Substantia nigra (tissue), 51 donors: ENCODE measurements at places on chromosomes 6 and 20.

DNA sequence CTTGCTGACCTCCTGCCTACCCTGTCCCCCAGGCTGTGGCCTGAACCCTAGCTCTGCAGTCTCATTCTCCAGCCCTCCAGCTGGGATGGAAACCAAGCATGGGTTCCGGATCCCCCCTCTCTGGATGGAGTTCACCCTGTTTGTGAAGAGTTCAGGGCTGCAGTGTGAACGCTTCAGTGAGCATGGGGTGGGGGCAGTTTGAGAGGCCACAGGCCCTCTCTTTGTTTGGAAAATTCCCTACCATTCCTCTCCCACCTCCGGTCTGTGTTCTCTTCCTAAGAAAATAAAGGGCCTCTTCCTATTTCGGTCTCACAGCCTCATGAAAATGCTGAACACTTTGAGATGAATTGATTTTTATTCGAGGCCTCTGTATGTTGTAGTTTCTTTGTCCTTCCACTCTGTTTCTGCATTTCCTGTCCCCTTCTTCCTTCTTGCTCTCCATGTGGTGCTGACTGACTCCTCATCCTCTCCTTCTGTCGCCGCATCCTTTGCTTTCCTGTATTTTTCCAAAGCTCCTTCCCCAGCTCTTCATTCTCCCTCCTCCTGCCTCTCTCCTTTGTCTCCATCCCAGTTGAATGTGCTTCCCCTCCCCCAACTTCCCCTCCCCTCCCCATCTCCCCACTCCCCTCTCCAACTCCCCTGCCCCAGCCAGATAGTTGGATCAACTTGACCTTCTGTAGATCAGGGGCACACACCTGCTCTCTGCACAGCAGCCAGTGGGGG, 2.4 kb upstream of the KCNK5 start:
- no peak for DNase-seq

DNA sequence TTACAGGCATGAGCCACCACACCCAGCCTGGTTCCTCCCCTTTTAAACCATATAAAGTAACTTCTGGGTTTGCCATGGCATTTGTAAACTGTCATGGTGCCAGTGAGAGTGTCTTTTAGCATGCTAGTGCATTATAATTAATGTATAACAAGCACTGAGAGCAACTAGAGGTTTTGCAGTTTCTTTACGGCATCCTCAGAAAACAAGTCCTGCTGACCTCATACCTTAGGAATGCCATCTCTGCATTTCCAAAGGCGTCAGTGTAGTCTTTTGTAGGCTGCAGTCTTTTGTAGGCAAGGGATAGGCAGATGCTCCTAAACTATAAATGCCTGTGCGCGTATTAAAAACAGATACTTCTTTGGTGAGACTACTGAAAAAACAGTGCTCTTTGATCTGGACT, 75.0 kb upstream of the EZR start:
- DNase-seq = no peak

DNA sequence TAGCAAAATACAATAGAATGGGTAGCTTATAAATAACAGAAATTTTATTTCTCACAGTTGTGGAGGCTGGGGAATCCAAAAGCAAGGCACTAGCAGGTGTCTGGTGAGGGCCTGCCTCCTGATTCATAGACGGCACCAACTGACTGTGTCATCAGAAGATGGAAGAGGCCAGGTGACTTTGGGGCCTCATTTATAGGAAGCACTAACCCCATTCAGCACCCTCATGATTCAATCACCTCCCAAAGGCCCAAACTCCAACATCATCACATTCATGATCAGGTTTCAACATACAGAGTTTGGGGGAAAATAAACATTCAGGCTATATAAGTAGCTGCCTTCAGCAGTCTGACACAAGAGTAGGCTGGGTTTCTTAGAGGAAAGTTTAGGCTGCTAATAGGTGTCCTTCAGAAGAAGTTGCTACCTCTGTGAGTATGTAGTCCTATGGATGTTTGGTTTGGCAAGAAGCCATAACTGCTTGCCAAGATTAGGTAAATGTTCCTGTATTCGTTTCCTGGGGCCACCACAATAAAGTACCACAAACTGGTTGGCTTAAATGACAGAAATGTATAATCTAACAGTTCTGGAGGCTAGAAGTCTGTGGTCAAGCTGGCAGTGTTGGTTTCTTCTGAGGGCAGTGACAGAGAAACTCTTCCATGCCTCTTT, 48.8 kb downstream of the NT5E start:
- DNase-seq = no peak

- no peak for DNase-seq
Measured at GRCh38 chr6:11920566-11920965, 91.5 kb upstream of the HIVEP1 start.

DNA sequence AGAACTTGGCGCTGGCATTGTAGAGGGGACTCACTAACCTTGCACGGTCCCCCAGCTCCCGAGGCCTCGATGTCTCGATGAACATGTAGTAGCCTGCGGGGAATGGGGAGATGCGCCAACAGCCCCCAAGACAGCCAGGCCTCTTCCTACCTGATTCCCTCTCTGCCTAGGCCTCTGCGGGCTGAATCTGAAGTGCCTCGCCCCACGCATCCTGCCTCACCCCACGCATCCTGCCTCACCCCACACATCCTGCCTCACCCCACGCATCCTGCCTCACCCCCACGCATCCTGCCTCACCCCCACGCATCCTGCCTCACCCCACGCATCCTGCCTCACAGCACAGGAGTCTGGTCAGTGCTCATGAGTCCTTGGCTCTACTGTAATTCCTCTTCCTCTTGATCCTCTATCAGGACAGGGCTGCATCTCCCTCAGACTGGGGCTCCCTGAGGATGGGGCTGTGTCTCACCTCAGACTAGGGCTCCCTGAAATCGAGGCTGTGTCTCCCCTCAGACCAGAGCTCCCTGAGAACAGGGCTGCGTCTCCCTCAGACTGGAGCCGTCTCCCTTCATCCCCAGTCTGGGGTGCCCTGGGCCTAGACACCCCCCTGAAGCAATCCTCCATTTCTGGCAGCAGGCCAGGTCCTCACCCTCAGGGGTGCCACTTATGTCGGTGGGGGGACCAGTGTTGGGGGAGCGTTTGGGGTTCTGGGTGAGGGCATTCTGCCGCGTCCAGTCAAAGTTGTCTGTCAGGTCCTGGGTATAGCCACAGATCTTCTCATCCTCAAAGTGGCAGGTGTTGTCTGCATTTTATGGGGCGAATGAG, 53.6 kb downstream of the MDGA1 start:
- no peak for DNase-seq

DNA sequence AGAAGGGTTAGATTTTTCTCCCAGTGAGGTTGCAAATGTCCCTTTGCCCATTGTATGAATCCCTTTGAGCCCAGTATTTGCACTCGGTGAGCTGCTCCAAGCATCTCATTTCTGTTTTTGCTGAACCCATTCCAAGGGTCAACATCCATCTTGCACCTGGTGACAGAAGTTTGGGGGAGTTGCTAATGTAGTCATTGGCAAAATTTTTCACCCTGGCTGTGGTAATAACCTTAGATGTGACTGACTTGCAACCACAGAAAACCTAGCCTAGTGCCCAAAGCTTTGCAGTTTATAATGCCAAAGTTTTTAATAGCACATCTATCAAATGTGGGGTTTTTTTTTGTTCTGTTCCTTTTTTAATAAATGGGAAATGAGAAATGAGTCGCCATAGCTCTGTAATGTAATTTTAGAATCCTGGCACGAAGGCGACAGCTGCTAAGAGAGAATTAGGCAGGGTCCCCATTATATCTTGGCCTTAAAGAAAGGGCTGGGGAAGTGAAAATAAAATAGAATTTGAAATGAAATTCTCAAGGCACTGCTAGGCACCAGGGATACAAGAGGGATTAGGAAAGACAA, 682.8 kb downstream of the KIF16B start:
- DNase-seq = no peak

DNA sequence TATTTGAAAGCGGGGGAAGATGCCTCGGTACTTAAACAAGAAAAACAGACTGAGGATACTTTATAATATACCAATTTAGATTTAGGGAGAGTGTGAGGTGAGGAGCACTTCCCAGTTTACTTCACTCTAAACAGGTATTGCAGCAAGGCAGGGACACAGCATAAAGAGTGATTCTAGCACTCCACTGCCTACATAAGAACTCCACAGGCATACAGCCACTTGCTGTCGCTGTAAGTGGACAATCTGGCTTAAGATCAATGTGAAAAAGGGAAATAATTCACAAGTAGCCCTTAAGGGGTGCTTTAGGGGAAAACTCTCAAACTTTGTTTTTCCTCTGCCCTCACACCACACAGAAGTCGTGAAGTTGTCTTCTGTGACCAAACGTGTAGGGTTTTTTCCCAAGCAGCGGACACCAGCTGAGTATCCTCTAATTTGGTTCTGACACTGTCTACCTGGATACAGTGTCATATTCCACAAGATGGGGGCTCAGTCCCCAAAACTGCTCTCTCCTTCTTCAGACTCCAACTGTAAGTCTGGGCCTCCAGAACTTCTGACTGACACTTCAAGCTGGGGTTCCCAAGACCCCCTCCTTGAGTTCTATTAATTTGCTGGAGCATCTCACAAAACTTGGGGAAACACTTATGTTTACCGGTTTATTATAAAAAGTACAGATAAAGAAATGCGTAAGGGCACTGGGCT, 9.3 kb downstream of the ADNP start:
- DNase-seq = no peak

- no peak for DNase-seq
Measured at GRCh38 chr6:9250852-9251251, 815.5 kb upstream of the SLC35B3 start.

DNA sequence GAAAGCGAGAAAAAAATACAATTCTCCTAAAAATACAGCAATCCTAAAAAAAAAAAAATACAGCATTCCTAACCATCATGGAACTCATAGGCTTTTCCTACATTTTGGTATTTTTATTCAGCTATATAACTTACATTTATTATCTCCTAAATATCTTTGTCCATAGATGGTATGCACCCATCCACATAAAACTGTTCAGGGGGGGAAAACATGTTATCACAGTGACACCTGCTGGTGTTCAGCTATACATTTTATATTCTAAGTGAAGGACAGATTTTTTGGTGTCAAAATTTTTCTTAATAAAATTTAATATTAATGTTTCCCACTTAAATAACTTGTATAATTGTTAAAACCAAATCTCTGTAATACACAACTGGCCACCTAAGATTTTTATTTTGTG, 58.0 kb downstream of the BLOC1S5 start:
- DNase-seq = peak; percentile 3

DNA sequence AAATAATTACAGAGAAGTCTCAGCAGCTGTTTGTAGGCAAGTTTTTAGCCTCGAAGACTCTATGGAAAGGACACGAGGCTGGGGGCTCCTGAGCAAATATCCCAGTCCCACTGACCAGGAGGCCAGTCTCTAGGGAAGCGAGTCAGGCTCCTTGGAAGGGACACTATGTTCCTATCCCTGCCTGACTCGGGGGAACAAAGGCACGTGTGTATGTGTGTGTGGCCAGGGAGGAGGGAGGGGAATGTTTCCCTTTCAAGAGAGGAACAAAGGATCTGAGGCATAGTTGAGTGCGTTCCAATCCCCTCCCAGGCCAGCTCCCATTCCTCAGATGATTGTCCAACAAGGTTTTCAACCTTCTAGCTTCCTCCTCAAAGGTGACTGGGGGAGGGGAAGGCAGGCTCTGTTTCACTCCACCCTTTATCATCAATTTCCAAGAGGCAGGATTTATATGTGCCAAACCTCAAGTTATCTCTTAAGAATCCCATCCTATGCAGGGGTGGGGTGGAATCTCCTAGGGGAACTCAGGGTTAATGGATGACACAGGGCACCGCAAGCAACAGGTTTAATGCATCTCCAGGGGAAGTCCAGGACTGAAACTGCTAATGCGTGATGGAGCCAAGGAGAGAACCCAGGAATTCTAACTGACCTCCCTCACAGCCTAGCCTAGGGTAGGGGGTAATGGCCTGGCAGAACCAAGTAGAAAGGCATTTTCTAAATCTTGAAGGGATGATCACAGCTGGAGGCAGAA, 9.9 kb downstream of the BCL2L1 start:
- DNase-seq = peak; percentile 78
